Ascending aorta (tissue), 2 donors: ENCODE measurements at places on chromosomes 16 and 17.
A peak's percentile ranks its signal among the peaks of the same experiment; 100 is the strongest.

DNA sequence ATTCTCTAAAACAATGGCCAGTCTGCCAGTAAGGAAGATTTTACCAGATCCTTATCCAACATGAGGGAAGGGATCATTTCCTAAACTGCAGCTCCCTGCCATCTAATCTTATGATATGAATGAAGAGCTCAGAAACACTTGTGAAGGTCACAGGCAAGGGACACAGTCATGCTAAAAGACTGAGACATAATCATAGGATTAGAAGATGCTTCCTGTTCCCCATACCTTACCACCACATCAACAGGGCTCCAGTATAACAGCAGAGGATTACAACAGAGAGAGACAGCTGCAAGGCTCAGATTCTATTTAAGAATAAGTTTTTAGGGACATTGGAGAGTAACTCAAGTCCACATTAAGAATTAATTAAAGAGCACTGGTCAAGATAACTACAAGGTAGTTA lies 93.3 kb downstream of the BRIP1 start:
- H3K36me3 ChIP-seq, result no peaks in the 10 kb centered on the region
- H3K27me3 ChIP-seq, result no peaks in the 10 kb centered on the region
- H3K4me1 ChIP-seq, result no peaks in the 10 kb centered on the region
- no peak overlapping the region for H3K27ac ChIP-seq
- H3K4me3 ChIP-seq, result no peak overlapping the region

DNA sequence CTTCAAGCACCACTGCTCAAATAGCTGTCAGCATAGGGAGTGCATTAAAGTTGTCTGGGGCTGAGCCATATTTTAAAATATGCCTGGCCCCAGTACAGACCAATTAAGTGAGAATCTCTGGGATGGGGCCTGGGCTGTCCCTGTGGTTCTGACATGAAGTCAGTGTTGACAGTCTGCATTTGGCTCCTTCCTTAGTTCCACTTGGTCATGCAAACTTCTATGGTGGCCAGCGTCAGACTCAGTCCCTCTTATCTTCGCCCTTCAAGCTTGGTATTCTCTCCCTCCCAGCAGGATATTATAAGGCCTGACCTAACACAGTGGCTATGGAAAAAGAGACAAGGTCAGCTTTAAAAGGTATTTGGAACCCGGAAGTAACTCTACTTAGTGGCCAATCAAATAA lies 177.2 kb downstream of the PMP22 start:
- no peak overlapping the region for H3K4me3 ChIP-seq
- no peaks in the 10 kb centered on the region for H3K27me3 ChIP-seq
- DNase-seq, result no peak

DNA sequence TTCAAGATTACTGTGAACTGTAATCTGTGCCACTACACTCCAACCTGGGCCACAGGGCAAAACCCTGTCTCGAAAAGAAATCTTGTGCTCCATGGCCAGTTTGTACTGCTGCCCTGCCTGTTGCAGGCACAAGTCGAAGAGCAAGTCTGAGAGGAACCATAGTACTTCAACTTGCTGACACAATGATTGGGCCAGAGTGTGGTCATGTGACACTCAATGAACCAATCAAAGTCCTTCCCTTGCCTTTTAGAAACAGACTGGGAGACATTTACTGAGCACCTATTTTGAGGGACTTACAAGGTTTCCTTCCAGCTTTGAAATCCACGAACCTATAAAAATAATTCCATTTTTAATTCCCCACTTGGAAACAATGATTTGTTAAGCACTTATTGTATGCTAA lies 39.8 kb upstream of the TMC5 start:
- H3K4me1 ChIP-seq, result no peaks in the 10 kb centered on the region
- no peak overlapping the region for H3K4me3 ChIP-seq
- H3K36me3 ChIP-seq, result no peaks in the 10 kb centered on the region
- DNase-seq, result no peak
- no peaks in the 10 kb centered on the region for H3K27me3 ChIP-seq
- H3K27ac ChIP-seq, result no peak overlapping the region

DNA sequence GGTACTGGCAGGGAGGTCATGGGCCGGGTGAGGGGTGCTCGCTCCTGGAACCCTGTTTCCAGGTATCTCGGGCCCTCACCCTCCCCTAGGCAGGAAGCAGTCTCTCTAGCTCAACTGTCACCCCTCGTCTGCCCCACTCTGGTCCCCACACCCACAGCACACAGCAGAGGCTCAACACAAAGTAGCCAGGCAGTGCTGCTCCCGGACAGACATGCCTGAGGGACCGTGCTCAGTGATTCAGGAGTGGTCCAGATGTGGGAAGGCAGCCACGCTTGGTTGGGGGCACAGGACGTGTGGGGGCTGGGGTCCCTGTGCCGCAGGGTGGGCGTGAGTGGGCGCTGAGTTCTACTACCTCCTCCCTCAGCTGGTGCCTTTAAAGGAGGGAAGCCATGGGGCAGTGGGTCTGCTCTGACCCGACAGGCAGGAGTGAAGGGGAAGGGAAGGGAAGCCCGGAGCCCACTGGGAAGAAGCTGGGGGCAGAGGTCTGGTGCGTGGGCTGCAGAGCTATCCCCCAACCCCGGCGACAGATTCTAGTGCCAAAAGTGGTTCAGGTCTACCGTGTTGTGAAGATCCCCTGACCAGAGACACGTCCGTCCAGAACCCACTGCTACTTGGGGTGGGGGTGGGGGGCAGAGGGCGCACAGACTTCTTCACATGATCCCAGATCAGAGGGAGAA lies 11.8 kb downstream of the SLC16A3 start:
- H3K36me3 ChIP-seq, result peaks cover 55% of the 10 kb centered on the region
- no peaks in the 10 kb centered on the region for H3K27me3 ChIP-seq
- no peak overlapping the region for H3K4me3 ChIP-seq
- peaks cover 55% of the 10 kb centered on the region for H3K4me1 ChIP-seq
- no peak for DNase-seq
- H3K27ac ChIP-seq, result peak overlapping the region; percentile 77

GRCh38 chr17:76336756-76337412 lies 16.8 kb downstream of the PRPSAP1 start:
- H3K36me3 ChIP-seq, result peaks cover 2% of the 10 kb centered on the region
- H3K27ac ChIP-seq, result no peak overlapping the region
- H3K4me3 ChIP-seq, result no peak overlapping the region
- no peak for DNase-seq
- H3K27me3 ChIP-seq, result no peaks in the 10 kb centered on the region

DNA sequence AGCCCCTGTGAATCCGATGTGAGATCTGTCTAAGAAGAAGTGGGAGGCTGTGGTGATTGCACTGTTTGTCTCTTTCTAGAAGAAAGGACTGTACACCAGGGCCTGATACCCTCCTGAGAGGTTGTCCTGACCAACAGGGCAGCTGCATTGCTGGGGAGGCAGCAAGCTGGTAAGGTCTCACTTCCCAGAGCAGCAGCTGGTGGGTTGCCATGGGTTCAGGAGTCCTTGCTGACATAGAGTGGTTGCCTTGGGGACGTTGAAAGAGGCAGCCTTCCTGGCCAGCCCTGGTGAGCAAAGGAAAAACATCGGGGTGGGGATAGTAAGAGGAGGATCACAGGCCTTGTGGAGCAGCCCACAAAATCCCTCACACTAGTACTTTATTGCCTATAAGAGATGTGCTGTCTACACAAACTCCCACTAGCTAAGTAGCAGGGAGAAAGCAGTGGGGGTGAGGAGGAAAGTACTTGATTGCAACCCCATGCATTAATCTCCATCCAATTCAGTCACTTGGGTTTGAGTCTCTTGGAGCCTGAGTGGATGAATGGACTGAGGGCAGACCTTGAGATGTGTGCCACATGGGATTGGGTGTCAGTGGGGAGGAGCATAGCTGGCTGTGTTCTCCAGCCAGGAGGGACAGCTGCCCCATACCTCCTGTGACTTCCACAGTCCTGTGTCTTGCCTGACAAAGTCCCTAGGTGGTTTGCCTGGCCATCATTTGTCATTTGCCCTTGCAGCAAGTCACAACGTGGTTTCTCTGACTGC lies 143.8 kb upstream of the RPL38 start:
- no peaks in the 10 kb centered on the region for H3K4me1 ChIP-seq
- no peaks in the 10 kb centered on the region for H3K27me3 ChIP-seq
- H3K4me3 ChIP-seq, result no peak overlapping the region
- DNase-seq, result no peak
- H3K27ac ChIP-seq, result no peak overlapping the region

GRCh38 chr16:2881783-2882649 lies 999 bp upstream of the FLYWCH2 start:
- peak overlapping the region; percentile 94 for H3K27ac ChIP-seq
- H3K27me3 ChIP-seq, result no peaks in the 10 kb centered on the region
- H3K4me1 ChIP-seq, result no peaks in the 10 kb centered on the region

- H3K4me1 ChIP-seq, result no peaks in the 10 kb centered on the region
- H3K4me3 ChIP-seq, result no peak overlapping the region
- no peak overlapping the region for H3K27ac ChIP-seq
- no peak for DNase-seq
Measured at GRCh38 chr17:28030386-28030785, 12.1 kb upstream of the NLK start.

DNA sequence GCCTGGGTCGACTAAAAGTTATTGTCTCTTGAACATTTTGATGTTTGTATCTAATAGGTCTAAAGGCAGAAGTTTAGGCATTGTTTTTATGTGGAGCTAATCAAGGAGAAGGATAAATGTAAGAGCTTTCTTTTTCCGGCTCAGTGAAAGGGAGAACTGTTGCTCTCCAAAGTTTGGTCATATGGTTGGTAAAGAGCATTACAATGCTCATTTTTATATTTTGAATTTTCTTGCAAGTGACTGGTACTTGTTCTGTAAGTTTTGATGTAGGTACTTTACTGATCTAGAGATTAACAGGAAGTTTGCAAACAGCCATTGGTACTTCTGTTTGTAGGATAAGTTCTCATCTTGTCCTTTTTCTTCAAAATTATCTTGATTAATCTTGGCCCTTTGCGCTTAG lies 30.9 kb upstream of the BCAS3 start:
- H3K36me3 ChIP-seq, result peaks cover 6% of the 10 kb centered on the region
- no peak overlapping the region for H3K27ac ChIP-seq
- no peaks in the 10 kb centered on the region for H3K4me1 ChIP-seq
- H3K4me3 ChIP-seq, result no peak overlapping the region
- no peak for DNase-seq

DNA sequence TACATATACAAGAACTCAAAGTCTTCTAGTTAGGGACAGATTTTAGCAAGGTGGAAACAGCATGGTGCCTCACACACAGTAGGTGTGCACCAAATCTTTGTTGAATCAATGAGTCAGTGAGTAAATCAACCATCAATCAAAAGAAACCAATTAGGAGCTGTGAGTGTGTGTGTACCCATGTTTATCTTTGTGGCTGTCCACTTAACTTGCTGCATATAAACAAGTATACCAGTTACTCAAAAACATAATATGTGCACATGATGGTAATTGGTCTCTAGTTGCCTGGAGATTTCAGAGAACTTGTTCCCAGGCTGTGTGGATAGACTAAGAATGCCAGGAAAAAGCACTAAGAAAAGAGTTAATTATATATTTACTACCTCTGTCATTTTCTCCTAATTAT lies 272.2 kb upstream of the CCL2 start:
- no peak for DNase-seq
- no peak overlapping the region for H3K27ac ChIP-seq
- no peaks in the 10 kb centered on the region for H3K27me3 ChIP-seq
- H3K4me3 ChIP-seq, result no peak overlapping the region

GRCh38 chr16:2370721-2371120 lies 30.2 kb upstream of the ABCA3 start:
- no peaks in the 10 kb centered on the region for H3K27me3 ChIP-seq
- no peak for DNase-seq
- no peaks in the 10 kb centered on the region for H3K4me1 ChIP-seq
- no peak overlapping the region for H3K27ac ChIP-seq

GRCh38 chr16:67907397-67908180 lies 14.5 kb downstream of the PSKH1 start:
- H3K4me3 ChIP-seq, result no peak overlapping the region
- no peak for DNase-seq
- H3K36me3 ChIP-seq, result peaks cover 39% of the 10 kb centered on the region
- H3K27ac ChIP-seq, result no peak overlapping the region

GRCh38 chr16:29710227-29711219 lies 31.5 kb downstream of the QPRT start:
- H3K4me3 ChIP-seq, result no peak overlapping the region
- H3K27ac ChIP-seq, result no peak overlapping the region
- H3K36me3 ChIP-seq, result no peaks in the 10 kb centered on the region
- no peak for DNase-seq
